ENCODE measurements at places on chromosomes 13 and 19.

DNA sequence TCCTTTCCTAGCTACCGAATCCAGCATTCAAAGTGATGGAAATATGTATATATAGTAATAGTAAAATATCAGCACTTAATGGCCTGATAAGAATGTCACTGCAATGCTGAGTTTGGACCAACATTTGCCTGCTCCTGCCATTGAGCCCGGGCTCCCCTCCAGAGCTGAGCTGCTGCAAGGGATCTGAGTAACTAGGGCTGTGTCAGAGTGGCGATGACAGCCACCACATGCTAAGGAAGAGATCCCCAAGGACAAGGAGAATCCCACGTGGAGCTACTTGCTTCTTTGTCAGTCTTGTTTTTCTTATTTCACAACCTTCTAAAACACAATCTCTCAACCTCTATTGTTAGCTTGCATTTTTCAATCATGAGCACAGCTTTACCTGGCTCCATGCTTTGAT lies 19.5 kb upstream of the ALOX5AP start:
- DNase-seq, result no peak

DNA sequence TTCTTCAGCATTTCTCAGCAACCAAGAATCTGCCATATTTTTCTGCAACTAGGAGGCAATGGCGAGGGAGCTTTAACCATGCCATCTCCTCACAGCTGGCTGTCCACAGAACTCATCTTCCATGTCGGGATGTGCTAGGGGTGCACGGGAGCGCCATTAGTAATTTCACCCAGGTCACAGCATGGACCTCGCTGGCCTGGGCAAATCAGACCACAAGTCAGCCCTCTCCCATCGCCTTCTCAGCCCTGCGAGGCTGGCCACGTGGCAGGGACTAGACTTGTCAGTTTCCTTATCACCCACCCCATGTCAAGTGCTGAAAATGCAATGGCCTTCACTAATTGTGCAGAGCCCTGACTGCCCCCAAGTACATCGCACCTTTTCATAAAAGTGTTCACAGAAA lies 15.7 kb downstream of the COL4A1 start:
- no peak for DNase-seq

DNA sequence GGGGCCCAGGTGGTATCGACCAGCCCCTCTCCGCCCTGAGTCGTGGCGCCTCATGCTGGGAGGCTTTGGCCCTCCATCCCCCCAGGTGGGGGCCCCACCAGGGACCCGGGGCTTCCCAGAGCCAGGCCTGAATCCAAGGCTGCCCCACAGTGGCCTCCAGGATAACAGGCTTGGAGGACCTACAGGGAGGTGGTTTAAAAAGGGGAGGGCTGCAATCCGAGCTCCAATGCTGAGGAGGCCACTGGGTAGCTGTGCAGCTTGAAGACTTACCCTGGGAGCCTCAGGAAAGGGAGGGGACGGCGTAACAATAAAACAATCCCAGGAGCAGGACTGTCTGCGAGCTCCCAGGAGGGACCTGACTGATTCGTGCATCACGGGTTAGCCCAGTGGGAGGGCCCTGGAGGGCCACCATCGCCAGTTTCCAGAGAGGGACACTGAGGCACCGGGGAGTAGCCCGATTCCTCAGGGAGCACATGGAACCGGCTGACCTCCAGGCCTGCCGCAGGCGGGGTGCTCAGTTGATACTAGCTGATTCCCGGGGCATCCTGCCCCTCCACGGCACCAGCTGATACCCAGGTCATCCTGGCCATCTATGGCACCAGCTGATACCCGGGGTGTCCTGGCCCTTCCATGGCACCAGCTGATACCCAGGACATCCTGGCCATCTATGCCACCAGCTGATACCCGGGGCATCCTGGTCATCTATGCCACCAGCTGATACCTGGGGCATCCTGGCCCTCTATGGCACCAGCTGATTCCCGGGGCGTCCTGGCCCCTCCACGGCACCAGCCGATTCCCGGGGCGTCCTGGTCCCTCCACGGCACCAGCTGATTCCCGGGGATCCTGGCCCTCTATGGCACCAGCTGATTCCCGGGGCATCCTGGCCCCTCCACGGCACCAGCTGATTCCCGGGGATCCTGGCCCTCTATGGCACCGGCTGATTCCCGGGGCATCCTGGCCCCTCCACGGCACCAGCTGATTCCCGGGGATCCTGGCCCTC lies 3.7 kb upstream of the C2CD4C start:
- no peak for DNase-seq

DNA sequence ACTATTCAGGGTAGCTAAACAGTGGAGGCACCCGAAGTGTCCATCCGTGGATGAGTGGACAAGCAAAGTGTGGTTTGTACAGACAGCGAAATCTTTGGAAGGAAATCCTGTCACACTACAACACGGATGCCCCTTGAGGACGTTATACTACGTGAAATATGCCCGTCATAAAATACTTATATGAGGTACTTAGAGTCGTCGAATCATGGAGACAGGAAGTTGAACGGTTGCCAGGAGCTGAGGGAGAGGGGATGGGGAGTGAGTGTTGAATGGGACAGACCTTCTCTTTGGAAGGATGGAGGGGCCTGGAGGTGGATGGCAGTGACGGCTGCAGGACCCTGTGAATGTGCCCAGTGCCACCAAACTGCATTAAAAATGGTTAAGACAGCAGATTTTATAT lies 11.6 kb downstream of the ATP4B start:
- DNase-seq, result peak; percentile 79

- DNase-seq, result no peak
These were observed 351.2 kb downstream of the DNAJC15 start for GRCh38 chr13:43374621-43375020.

- no peak for DNase-seq
These were observed 52.6 kb upstream of the URAD start for GRCh38 chr13:28041031-28041461.

GRCh38 chr13:67064920-67065319 lies 165.2 kb downstream of the PCDH9 start:
- DNase-seq, result no peak

DNA sequence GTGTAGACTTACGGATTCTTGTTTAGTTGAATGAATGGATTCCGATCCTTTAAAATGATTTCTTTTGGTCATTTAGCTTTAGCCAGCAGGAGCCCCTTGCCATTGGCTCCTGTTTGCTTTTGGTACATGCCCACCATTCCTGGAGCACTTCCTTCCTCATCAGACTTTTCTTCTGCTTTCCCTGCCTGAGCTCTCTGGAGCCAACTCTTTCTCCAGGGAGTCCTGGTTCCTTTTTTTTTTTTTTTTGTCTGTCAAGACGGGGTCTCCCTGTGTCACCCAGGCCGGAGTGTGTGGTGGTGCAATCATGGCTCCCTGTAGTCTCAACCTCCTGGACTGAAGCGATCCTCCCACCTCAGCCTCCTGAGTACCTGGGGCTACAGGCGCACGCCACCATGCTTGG lies 37.8 kb downstream of the SMARCA4 start:
- no peak for DNase-seq

DNA sequence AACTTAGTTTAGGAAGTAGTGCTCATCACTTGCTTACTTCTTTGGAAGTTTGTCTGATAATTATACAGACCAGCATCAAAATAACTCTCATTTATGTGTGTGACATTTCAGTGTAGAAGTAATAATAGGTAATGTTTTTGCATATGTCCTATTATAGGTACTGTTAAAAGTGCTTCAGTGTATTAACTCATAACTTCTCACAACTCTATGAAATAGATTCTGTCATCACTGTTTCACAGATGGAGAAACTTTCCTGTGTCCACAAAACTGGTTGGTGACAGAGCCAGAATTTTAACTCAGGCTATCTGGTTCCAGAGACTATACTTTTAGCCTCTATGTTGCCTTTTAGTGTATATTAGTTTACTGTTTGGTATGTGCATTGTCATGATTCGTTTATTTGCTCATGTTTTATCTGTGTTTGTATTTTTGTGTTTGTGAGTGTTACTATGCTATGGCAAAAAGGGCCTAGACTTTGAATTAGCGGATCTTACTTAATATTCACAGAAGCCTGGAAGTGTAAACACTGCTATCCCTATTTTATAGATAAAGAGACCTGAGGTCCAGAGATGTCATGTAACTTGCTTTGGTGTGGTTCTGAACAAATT lies 12.7 kb downstream of the LPAR6 start:
- no peak for DNase-seq

DNA sequence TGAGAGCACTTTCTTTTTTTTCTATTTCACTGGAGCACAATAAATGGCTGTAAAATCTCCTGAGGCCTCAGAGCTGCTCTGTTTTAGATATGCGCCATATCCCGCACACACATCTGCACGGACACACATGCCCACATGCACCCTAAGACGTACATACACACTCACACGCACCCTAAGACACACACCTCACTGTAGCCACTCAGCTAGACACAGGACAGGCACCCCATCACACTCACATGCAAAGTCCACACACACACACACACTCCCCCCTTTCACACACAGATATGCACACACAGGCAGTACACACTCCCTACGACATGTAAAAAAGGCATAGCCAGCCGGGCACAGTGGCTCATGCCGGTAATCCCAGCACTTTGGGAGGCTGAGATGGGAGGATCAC lies 8.8 kb downstream of the ELOF1 start:
- DNase-seq, result no peak

DNA sequence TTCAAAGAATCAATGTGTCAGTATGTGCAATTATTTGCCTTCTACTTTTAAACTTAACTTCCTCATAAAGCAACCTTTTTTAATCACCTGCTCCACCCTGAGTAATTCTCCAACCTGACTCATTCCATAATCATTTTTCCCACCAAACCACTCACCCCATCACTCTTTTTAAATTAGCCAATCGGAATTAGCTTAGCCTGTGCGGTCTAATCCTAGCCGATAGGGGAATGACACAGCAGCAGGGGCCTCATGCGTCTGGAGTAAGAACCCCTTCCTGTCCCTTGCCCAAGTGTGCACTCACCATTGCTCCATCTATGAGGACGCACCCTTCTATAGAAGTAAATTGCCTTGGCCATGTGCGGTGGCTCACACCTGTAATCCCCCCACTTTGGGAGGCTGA lies 27.4 kb upstream of the ZNF83 start:
- no peak for DNase-seq

DNA sequence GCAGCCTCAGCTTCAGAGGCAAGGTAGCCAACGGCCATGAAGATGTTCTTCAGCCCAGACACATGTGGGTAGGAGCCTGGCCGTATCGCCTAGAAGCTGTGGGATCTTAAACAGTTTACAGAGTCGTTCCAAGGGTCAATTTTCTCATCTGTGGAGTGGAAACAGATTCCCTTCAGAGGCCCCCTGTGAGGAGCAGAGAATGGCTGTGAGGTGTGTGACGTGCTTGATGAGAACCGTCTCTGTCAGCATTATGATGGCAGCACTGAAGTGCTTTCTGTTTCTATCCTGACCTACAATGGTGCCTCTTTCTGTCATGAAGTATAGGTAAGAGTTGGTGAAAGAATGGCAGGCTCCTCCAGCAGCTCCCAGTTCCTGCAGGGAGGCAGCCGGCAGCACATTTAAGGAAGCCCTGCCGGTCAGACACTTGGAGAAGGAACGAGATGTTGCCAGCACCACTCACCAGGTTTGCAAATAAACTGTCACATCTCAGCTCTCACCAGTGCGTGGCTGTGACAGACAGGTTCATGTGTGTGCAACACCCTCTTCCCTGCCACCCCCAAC lies 277.3 kb downstream of the FOXO1 start:
- DNase-seq, result no peak

DNA sequence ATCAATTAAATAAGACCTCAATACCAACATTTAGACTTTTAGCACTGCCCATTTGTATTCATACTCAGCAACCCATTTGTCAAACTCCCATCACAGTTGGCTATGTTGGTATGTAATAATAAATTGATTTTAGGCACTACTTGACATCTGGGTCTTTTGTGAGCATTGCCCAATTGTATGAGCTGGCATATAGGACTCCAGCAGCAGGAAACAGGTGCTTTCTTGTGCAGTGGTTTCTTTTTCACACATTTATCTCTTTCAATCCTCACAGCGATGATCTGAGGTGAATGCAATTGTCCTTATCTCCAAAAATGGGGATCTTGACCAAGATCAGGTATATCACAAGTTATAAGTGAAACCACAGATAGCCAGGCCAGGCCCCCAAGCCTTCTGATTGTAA lies 96.9 kb upstream of the OXGR1 start:
- no peak for DNase-seq

DNA sequence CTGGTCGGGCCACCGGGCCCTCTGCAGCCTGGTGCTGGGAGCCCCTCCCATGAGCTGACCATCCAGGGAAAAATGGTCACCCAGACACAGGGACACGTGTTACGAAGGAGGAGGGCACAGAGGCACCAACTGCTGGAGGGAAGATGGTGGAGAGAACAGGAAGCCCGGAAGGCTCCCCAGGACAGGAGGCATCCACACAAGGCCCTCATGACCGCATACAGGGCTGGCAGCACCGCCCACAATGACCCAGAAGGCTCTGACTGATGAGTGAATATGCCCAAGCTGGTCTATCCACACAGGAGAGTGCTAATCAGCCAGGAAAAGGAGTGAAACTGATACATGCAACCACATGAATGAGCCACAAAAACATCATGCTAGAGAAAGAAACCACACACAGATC lies 14.0 kb upstream of the TMEM86B start:
- no peak for DNase-seq

DNA sequence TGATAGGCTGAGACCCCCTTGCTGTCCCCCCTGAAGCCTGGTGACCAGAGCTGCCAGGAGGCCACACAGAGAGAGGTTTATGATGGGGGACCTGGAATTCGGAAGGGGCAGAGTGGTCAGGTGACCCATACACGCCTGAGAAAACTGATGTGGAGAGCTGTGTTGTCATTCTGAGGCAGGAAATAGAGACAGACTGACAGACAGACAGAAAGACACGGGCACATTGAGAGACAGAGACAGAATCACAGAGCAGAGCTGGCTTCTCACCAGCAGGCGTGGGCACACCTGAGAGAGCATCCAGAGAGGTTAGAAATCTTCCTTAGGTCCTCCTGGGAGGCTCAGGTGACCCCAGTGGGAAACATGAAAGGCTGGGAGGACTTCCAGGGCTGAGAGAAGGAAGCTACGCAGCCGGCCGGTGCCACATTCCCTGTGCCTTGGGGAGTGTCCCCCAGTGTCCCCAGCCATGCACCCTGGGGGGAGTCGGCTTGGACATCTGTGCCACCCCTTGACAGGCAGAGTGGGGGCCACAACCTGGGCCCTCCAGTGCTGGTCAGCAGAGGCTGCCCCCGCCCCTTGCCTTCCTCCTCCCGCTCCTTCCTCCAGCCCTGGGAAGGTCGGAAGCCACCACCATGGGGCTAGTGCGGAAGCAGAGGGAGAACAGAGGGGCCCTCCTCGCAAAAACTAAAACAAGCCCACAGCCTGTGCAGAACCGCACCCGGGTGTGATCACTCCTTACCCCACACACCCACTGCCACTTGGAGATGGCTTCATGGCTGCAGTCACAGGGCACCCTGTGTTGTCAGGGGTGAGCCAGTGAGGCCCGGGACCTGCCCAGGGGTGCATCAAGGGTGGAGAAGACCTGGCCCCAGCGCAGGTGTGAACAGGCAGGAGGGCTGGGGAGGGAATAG lies 2.2 kb downstream of the FFAR1 start:
- DNase-seq, result no peak

GRCh38 chr19:8640402-8641004 lies 10.1 kb downstream of the NFILZ start:
- DNase-seq, result no peak

DNA sequence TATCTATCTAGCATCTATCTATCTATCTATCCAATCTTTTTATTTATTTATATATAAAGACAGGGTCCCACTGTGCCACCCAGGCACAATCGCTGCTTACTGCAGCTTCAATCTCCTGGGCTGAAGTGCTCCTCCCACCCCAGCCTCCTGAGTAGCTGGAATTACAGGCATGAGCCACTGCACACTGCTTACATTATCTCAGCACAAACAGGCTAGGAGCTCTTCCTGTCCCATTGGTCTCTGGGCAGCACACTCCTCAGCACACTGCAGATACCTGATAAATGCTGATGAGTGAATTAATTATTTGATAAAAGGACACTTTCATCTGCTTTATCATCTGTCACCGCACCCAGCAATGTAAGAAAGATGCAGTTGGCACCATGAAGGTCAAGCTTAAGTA lies 16.1 kb downstream of the ZNF562 start:
- no peak for DNase-seq

Measured in NCI-H1105 treated with DMSO at 0.1 percent for 48 hours (cell line).